ENCODE measurements at places on chromosomes 16 and 17.

DNA sequence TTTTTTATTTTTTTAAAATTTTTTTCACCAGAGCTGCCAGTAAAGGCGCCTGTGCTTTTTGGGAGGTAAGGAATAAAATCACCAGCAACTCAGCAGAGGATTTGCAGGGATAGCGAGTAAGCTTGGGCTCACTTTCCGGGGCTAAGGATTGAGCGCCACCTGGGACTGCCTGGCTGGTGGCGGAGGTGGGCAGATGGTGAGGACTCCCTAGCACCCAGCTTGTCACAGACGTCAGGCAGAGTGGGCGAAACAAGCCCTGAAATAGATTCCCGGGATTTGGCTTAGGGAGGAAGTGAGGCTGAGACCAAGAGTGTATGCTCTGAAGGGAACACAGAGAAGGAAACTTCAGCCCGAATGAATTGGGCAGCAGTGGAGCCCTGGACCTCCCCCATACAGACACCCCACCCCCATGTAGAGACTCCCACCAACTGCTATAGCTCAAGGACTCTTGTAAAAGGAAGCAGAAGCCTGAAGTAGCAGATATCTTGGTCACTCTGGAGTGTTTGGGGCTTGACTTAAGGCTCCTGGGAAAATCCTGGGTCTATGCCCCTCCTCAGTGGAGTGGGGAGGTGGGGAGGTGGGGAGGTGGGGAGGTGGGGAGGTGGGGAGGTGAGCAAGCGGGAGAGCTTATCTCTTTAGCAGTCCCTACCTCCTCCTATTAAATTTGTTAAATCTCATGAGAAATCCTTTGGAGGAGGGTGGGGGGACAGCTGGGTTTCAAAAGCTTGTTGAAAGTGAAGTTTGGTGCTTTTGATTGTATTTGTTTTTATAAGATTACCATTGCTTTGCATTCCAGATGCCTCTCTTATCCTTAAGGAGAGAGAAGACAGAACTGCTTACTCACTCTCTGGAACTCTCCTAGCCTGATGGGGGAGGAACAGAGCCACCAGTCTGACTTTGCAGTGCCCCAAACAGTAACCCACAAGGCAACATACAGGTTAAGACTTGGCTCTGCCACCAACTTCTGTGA is 8.2 kb downstream of the ARL4D start:
- no peak for DNase-seq

DNA sequence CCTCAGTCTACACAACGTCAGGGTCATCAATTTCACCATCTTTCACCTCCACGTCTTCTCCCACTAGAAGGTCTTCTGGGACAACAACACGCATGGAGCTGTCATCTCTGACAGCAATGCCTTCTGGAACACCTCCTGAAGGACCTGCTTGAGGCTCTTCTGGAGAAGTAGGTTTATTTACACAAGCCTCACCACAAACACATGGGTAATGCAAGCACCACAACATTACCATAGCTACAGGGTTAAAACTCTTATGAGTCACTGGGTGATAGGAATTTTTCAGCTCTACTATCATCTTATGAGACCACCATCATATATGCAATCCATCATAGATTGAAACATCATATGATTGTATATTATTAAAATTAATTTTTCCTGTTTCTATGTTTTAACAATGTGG is 215.4 kb downstream of the CHD9NB start:
- DNase-seq: no peak

DNA sequence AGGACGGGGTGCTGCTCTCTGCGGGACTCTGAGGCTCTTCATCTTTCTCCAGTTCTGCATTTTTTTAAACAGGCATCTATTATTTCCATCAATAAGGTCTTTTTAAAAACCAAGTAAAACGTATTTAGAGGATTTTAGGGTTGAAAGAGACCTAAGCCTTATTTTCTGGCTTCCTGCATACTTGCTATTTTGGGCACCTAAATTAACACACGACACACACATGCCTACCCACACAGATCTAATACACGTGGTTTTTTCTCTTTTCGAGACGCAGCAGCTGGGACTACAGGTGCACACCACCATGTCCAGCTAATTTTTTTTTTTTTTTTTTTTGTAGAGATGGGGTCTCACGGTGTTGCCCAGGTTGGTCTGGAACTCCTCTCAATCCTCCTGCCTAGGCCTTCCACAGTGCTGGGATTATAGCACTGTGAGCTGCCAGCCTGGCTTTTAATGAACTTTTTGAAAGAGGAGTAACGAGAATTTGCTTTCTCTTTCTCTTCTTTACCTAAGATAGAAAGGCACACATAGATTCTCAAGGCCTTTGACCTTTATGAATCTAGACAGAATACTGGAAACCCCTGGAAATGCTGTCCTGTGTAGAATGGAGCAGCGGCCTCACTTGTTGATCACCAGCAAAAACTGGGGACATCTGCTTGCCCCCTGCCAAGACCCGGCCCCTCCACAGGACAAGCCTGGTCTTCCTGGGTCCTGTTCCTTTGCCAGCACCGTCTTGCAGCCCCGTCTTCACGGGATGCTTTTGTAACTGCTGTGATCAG is 13.8 kb downstream of the DNAAF8 start:
- DNase-seq: no peak

DNA sequence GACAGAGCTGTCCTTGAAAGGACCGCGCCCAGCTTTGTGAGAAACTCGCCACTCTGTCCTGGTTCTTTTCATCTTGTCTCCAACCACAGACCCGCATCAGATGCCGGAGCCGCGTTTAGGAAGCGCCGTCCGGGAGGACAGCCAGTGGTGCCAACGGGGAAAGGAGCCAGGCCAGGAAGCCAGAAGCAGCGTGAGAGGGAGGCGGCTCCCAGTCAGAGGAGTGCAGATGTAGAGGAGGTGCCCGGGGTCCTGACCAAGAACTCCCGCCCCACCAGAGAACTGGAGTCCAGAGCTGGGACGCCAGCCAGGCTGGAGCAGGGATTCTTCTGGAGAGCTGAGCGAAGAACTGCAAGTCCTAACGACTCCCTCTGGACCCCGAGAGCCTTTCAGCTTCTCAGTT is 49.3 kb upstream of the TNRC6C start:
- no peak for DNase-seq

DNA sequence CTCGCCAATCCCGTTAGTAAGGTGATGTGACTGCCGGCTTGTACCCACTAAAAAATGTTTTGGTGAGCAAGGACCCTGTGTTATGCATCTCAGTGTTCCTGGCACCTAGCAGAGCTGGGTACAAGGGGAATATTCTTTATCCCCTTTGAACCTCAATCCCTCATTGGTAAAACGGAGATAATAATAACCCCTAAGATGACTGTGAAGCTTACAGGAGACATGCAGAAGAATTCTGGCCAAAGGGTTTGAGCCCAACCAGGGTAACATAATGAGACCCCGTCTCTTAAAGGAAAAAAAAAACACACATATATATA is 896 bp downstream of the GGA2 start:
- DNase-seq: no peak

Measured in activated CD8-positive, alpha-beta memory T cell treated with anti-CD3 and anti-CD28 coated beads for 24 hours (primary cell).